ENCODE measurements at places on chromosomes 7 and 10. TPM values are rescaled to one million over a fixed set of nuclear protein-coding genes. Genes with fewer than 3 reads are reported as not detected.

The MBL2 gene
- not detected for polyA plus RNA-seq

The TAS2R16 gene
- polyA plus RNA-seq = not detected

The TRIM56 gene
- polyA plus RNA-seq = 4.9 TPM

The NPC1L1 gene
- polyA plus RNA-seq = not detected

The SAP25 gene
- 0.81 TPM for polyA plus RNA-seq

The PIK3AP1 gene
- polyA plus RNA-seq = 3.4 TPM

The CUBN gene
- 0.27 TPM for polyA plus RNA-seq

The ZNF37A gene
- polyA plus RNA-seq = 3.9 TPM

The INHBA gene
- 0.17 TPM for polyA plus RNA-seq

Data from brain (organoid and tissue), 16 donors.